ENCODE measurements at places on chromosomes 1 and 21.
A peak's percentile ranks its signal among the peaks of the same experiment; 100 is the strongest.

DNA sequence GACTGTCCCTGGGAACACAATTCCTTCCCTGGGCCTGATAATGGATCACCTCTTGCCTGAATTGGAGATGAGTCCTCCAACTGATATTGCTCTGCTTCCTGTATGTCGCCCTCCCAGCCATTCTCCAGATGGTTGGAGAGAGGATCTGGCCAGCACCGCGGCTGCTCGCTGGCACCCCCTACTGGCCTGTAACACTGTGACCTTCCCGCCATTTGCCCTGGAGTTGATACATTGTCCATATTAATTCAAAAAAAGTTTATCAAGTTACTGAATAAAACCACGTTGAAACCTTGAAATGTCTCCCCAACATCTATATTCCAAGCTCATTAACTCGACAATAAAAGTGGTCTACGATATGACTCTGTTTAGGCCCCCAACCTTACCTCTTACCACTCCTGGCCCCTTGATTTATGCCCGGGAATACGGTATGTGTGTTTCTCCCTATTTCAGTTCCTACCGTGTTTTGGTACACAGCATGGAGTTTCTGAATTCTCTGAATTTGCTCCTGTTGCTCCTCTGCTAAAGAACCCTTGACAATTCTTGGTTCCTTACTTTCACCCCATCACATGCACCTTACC lies 241.8 kb upstream of the KIAA0040 start:
- peak; percentile 27 for DNase-seq

DNA sequence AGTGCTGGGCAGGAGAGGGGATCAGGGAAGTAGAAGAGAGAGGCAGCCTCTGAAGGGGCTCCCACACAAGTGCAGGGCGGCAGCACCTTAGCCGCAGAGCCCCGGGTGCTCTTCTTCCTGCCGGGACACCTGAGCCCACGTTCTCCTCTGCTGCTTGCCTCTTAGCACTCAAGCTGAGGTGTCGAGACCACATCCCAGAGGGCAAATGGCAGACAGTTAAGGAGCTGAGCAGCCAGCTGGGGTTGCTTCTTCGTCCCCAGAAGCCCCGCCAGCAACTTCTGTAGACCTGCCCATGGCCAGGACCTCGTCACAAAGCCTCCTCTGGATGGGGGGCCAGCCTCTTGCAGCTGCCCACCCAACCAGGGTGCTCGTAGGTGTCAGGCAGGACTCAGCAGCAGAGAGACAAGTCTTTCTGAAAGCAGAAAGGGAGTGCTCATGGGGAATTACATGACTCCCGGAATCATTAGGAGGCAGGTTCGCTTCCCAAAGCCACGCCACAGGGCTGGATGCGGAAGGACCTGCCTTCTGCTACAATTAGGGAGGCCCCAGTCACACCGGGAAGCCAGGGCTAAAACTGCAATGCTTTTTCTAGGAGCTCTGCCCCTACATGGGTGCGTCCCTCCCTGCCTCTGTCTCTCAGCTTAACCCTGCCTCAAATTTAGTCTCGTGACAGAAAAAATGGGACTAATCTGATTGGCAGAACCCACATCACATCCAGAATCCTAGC lies 141.4 kb upstream of the RAB4A start:
- peak; percentile 43 for DNase-seq

- no peak for DNase-seq
These were observed 97.0 kb downstream of the OBSCN start for GRCh38 chr1:228304766-228305395.

- DNase-seq = peak; percentile 6
These were observed 889 bp upstream of the SCYL3 start for GRCh38 chr1:169894424-169895145.

DNA sequence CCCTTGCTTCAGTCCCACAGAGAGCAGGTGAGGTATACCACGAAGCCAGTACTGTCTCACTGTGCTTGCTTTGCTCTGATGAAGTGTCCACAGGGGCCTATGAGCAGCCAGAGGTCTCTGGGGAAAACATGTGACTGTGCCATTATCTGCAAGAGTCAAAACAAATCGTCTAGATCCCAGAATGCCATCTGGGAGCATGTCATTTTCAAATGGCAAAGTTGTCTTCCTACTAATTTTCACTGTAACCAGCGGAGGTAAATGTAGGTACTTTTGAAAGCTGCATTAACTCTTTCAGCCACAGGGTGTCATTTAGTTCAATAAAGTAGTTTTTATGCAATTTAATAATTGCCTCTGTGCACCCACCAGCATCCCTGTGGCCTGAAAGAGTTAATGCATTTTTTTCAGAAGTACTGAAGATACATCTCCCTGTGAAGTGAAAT lies 173.6 kb upstream of the SGIP1 start:
- DNase-seq = peak; percentile 56
